ENCODE measurements at places on chromosomes 12 and 14.
A peak's percentile ranks its signal among the peaks of the same experiment; 100 is the strongest.

- DNase-seq = no peak
Observed at GRCh38 chr14:62451221-62451620, 594.0 kb downstream of the KCNH5 start.

DNA sequence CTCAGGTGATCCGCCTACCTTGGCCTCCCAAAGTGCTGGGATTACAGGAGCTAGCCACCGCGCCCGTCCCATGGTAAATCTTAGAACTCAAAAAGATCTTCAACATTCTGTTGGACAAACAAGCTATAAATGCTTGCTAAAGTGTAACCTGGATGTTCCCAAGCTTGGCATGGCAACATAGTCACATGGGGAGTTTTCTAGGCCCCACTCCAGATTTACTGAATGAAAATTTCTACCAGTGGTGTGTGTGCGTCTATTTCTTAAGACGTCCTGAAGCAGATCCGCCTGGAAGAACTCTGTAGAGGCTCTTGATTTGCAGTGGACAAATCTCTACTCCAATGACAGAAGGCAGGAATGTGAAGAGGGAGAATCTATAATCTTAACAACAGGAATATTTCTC, 59.9 kb downstream of the ZFYVE21 start:
- no peak for DNase-seq

- DNase-seq = no peak
Observed at GRCh38 chr12:85985996-85986395, 111.9 kb downstream of the NTS start.

- DNase-seq = no peak
Observed at GRCh38 chr12:32988982-32989381, 92.4 kb upstream of the PKP2 start.

DNA sequence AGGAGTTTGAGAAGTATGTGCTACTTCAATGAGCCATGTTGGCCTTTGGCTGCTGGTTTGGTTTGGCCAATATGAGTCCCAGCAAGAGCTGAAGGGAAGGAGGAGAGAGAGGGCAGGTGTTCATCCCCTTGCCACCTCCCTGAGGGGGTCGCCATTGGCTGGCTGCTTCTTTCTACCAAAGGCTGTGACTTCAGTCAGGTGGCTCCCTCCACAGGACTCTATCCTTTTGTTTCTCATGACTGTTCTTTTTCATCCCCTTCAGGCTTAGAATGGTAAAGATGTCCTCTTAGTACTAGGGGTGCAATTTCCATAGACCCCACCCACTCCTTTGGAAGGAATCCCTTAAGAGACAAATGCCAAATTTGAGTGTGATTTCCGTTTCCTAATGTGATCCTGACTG, 31.2 kb upstream of the OTOGL start:
- DNase-seq = no peak

GRCh38 chr14:69547701-69548348, 26.8 kb downstream of the CCDC177 start:
- DNase-seq = no peak

DNA sequence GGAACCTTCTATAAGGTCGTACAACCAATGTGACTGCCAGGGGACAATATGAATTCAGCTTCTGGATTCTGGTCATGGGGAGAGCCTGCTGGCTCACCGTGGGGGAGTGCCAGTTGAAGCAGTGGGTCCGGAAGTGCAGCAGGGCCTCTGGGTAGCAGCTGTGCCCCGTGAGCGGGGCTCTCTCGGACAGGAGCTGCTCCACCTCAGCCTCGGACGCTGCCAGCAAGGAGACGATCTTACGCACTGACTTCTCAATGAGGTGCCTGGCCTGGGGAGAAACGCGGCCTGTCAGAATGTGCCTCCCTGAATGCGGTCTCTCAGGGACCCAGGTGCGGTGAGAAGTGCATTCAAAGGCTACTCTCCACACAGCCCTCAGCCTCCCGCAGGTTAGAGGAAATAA, 42.0 kb downstream of the LGMN start:
- DNase-seq = no peak

GRCh38 chr12:114306646-114307045, 99.3 kb downstream of the TBX5 start:
- DNase-seq = no peak

DNA sequence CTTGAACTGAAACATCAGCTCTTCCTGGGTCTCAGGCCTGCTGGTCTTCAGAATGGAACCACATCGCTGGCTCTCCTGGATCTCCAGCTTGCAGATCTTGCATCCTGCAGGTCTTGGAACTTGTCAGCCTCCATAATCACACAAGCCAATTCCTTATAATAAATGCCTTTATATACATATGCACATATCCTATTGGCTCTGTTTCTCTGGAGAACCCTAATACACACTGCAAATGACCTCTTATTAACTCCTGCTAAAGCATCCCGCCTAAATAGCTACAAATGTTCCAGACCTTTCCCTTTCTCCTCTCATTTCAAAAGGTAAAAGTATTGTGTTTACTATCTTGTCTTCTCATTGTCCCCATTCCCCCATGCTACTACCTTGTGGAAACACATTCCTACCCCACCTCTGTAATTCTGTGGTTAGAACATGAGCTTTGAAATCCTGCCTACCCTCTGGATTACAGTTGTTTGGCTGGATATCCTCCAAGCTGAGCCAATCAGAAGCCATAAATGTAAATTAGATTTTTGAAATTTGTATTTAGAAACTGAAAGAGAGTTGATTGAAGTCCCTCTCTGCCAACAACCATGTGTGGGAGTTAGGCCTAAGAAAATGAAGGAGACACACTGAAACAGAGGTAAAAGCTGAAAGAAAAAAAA, 58.1 kb downstream of the ANKS1B start:
- no peak for DNase-seq

DNA sequence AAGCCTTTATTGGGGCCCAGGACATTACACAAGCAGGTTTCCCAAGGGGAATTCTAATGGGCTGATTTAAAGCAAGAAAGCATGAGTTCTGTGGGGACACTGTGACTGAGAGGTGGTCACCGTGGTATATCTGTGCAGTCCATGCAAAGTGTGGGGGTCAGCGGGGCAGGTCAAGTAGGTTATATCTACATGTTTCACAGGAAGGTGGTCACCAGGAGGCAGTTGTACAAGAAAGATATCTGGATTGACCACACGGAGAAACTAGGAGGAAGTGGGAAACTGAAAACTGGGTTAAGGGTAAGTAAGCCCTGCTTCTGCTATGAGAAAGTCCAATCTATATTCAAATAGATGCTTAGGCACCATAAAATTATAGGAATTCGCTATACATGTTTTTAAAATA, 77.8 kb upstream of the CNOT2 start:
- DNase-seq = no peak

DNA sequence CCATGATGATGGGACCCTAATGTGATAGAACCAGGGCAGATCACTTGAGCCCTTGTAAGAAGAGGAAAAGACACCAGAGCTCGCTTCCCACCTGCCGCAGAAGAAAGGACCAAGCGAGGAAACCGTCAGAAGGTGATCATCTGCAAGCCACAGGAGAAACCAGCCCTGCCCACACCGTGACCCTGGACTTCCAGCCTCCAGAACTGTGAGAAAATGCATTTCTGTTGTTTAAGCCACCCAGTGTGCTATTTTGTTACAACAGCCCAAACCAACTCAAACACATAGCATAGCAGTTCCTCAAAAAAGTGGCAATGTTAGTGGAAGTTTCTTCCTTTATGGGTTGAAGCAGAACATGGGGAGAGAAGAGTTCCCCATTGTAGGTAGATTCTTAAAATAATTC, 107.9 kb upstream of the BCL2L14 start:
- no peak for DNase-seq

DNA sequence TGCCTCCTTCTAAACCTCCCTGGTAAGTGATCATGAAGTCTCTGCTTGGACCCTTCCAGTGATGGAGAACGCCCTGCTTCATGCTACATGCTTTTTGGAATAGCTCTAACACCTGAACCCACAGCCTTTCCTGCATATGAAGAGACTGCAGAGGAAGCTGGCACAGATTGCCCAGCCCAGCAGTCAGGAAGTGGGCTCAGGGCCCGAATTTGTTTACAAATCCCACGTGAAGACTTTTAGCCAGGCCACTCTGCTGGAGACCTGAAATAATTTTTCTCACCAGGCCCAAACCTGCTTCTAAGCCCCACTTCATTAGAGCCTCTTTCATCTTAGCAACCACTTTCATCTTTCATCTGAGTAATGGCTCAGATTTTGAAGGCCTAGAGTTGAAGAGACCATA, 22.9 kb downstream of the RTN1 start:
- no peak for DNase-seq

DNA sequence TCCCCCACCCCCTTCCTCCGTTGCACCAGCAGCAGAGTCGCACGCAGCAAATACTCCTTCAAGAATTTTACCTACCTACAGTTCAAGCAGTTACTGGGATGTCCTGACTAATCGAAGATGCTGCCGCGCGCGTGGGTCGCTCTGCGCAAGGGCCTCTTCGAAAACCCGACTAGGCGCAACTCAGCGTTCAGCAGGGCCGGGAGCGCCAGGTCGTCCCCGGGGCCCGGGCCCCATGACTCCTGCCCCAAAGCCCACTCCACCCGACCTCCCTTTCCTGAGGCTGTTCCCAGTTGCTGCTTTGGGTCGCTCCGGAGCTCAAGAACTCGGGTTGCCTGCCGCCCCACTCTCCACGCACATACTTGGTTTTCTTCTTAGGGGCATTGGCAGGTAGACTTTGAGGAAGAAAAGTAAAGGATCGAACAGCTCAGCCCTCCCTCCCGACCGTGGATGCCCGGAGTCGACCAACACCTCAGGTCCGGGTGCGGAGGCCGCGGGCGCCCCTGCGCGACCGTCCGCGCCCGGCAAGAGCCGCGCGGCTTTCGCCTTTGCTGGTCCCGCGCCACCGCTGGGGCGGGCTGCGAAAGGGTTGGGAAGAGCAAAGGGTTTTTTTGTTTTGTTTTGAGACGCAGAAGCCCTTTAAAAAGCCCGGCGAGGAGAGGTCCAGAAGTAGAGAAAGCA, 1.9 kb downstream of the BMP4 start:
- peak; percentile 69 for DNase-seq

- DNase-seq = no peak
Observed at GRCh38 chr14:55713486-55713885, 133.5 kb downstream of the KTN1 start.

- DNase-seq = no peak
Observed at GRCh38 chr14:34843011-34843554, 32.1 kb downstream of the BAZ1A start.

GRCh38 chr12:64030155-64030554, 185.7 kb downstream of the SRGAP1 start:
- DNase-seq = no peak

DNA sequence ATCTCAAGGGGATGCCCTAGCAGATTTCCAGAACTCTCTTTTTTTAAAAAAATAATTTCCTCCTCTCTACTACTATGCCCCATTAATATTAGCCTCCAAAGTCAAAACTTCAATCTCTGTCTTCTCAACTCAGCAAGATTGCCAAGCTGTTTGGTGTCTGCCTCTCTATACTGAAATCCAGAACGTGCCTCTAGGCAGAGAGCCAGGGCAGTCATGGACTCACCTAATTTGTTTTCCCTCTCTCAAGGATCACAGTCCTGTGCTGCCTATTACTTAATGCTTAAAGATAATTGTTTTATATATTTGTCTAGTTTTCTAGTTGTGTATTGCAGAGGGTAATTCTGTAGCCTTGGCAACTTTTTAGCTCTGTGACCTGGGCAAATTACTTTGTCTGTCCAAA, 74.7 kb downstream of the E2F7 start:
- no peak for DNase-seq

GRCh38 chr12:26162905-26163304, 32.5 kb upstream of the SSPN start:
- no peak for DNase-seq

DNA sequence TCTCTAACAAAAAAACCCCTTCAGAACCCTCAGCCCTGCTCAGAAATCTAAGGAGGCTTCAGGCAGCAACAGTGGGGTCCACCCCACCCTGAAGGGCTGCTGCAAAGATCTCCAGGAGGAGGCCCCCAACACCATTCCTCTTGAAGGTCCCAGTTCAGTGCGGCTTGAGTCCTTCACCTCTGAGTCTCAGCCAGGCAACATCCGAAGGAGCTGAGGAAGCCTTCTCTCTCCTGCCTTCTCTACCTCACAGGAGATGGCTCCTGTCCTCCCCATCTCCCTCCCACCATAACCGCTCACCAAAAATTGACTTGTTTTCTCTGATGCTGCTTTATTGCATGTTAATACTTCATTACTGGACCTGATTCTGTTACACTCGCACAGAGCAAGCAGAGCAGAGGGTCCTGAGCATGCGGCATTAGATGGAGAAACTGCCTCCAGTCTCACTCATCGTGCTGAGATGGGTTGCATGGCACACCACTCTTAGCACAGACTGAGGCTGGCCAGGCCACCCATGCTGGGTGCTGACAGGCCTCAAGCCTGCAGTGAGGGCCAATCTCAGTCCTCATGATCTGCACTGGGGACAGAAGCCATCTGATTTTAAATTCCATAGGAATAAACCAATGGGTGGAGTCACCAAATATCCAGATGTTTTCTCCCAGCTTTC, 224.8 kb downstream of the CACNA1C start:
- DNase-seq = no peak

- no peak for DNase-seq
Observed at GRCh38 chr14:81388336-81388735, 11.8 kb downstream of the STON2 start.

GRCh38 chr12:38152816-38153736, 163.5 kb upstream of the ALG10B start:
- DNase-seq = no peak

DNA sequence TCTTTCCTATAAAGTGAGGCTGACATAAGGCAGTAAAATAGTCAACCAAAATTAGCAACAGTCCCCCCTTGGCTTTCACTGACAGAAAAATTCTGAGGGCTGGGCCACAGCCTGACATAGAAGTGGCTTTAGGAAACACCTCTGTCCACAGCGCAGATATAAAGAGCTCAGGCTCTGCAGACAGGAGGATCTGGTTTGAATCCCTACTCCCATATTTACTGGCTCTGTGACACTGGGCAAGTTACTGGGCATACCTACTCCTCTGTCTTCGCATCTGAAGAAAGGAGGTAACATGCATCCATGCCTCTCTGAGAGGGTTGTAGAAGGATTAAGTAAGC, 95.3 kb downstream of the STXBP6 start:
- no peak for DNase-seq

GRCh38 chr14:104864267-104865080, 594 bp upstream of the CEP170B start:
- peak; percentile 78 for DNase-seq

DNA sequence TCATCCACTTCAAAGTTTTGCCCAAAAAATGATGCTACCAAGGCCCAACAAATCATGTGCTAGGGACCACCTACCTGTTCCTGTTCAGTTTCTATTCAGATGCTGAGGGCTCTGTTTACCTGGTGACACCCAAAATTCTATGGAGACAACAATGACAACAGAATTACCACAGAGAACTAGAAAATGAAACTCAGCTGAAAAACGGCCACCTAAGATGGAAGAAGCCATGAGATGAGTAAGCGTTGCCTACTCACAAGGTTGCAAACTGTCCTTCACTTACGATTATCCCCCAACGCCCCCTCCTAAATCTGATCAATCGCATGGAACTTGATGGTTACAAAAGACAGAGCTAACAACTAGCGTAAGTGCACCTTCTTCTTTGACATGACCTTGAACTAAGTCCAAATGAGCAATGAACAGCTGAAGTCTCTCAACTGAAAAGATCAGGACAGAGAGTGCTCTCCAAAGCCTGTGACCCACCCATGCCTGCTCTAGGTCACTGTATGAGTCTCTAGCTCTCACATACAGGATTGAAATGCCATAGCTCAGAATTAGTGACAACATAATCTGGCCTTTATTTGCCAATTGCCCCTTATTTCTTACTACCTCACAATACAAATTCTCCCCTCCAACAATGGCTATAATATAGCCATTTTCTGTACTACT, at the start of gene RNASE11:
RNASE11 (minus strand) TSS at position 513 of the 666 bp plus-strand sequence.
- DNase-seq = no peak

All from spleen (tissue), 13 donors.